Peyer's patch (tissue), 4 donors: ENCODE measurements at places on chromosomes 6 and 20. TPM values are rescaled to one million over a fixed set of nuclear protein-coding genes. Genes with fewer than 3 reads are reported as not detected.
A peak's percentile ranks its signal among the peaks of the same experiment; 100 is the strongest.

DNA sequence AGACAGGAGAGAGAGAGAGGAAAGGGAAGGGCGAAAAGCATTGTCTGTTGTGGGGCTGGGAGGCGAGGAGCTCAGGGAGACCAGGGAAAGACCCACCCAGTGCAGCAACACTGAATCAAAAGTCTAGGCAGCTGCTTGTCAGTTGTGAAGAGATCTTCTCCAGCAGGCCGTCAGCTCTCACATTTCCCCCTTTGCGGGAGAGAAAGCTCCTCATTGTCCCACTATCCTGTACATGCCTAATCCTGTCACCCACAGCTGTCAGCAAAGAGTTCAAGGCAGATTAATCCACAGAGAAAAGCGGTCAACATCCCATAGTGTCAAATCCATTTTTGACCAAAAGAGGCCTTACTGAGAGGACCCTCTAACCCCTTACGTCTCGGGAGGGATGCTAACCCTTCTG is 27.3 kb downstream of the RNF182 start:
- H3K27me3 ChIP-seq: no peaks in the 10 kb centered on the region
- H3K4me3 ChIP-seq: no peak overlapping the region
- no peak for DNase-seq
- H3K36me3 ChIP-seq: no peaks in the 10 kb centered on the region
- no peak overlapping the region for H3K27ac ChIP-seq
- no peaks in the 10 kb centered on the region for H3K4me1 ChIP-seq

DNA sequence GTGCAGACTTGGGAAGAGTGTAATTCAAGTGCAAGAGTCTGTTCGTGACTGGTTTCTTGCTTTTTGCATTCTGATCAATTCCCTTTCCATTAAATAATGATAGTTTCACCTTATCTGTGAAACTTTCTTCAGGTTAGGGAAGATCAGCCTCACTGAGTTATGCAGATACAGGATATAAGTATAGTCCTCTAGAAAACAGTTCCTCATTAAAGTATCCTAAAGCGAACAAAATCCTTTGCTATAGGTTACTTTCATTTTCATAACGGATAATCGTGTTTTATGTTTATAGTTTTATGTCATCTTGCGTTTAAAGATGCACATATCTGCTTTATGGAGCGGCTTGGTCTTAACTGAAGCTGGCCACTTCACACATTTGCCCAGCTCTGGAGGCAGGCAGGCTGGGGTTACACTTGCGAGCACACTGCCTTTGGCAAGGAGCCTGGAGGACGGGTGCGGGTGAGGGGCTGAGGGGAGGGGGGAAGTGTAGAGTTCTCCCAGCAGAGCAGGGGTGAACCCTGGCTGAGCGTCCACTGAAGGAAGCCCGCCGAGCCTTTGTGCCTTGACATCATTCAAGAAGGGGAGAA is 123.5 kb upstream of the IFNGR1 start:
- DNase-seq: no peak
- no peak overlapping the region for H3K27ac ChIP-seq
- H3K27me3 ChIP-seq: no peaks in the 10 kb centered on the region
- H3K36me3 ChIP-seq: no peaks in the 10 kb centered on the region

- no peaks in the 10 kb centered on the region for H3K4me1 ChIP-seq
- H3K36me3 ChIP-seq: no peaks in the 10 kb centered on the region
- H3K4me3 ChIP-seq: no peak overlapping the region
- no peak for DNase-seq
- no peak overlapping the region for H3K27ac ChIP-seq
Measured at GRCh38 chr20:37602634-37603033, 75.0 kb upstream of the BLCAP start.

GRCh38 chr6:56046576-56046975 is 171.2 kb upstream of the BMP5 start:
- H3K27me3 ChIP-seq: no peaks in the 10 kb centered on the region
- no peak for DNase-seq
- no peaks in the 10 kb centered on the region for H3K36me3 ChIP-seq
- H3K4me1 ChIP-seq: no peaks in the 10 kb centered on the region
- no peak overlapping the region for H3K27ac ChIP-seq

Gene OR5V1
- not detected for total RNA-seq

- H3K4me3 ChIP-seq: no peak overlapping the region
- no peaks in the 10 kb centered on the region for H3K27me3 ChIP-seq
- H3K4me1 ChIP-seq: no peaks in the 10 kb centered on the region
- DNase-seq: no peak
- H3K27ac ChIP-seq: no peak overlapping the region
Measured at GRCh38 chr6:13913226-13914001, 11.3 kb upstream of the RNF182 start.

- H3K27me3 ChIP-seq: peaks cover 35% of the 10 kb centered on the region
- H3K4me1 ChIP-seq: no peaks in the 10 kb centered on the region
- H3K4me3 ChIP-seq: no peak overlapping the region
- H3K27ac ChIP-seq: no peak overlapping the region
Measured at GRCh38 chr6:28817808-28818145, 106.0 kb downstream of the TRIM27 start.

Gene RHAG
- total RNA-seq: not detected

Gene MYLK2
- total RNA-seq: 0.57 TPM

Gene HDGFL1
- not detected for total RNA-seq

- no peak for DNase-seq
- no peaks in the 10 kb centered on the region for H3K27me3 ChIP-seq
- no peaks in the 10 kb centered on the region for H3K36me3 ChIP-seq
- peak overlapping the region; percentile 57 for H3K27ac ChIP-seq
Measured at GRCh38 chr20:50408526-50409364, 101.4 kb upstream of the PTPN1 start.

DNA sequence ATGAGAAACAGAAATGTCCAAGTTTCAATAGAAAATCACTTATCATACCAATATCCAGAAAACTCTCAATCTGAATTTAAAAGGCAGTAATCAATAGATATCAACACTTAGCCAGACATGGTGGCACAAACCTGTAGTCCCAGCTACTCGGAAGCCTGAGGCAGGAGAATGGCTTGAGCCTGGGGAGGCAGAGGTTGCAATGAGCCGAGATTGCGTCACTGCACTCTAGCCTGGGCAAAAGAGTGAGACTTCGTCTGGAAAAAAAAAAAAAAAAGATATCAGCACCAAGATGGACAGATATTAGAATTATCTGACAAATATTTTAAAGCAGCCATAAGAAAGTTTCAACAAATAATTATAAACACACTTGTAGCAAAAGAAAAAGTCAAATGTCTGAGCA is 47.0 kb downstream of the TCP11 start:
- H3K4me1 ChIP-seq: peaks cover 36% of the 10 kb centered on the region
- DNase-seq: peak; percentile 42
- no peaks in the 10 kb centered on the region for H3K27me3 ChIP-seq
- H3K4me3 ChIP-seq: no peak overlapping the region
- no peak overlapping the region for H3K27ac ChIP-seq

DNA sequence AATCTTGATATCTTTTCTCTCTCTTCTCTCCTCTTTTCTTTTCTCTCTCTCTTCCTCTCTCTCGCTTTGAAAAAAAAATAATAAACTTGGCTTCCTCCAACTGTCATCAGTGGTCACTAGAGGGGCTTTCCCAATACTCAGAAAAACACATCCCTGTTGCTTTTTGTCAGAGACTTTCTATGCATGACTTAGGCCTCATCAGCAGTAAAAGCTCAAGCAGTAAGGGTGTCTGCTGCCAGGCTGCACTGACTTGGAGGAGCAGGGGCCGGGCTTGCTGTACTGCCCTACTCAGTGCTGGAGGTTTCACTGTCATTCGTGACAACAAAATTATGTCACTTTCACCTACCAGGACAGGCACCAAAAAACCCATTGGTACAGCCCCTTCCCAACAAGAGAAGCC is 272.0 kb downstream of the ADGB start:
- no peaks in the 10 kb centered on the region for H3K27me3 ChIP-seq
- H3K27ac ChIP-seq: no peak overlapping the region
- no peak overlapping the region for H3K4me3 ChIP-seq
- no peaks in the 10 kb centered on the region for H3K4me1 ChIP-seq
- H3K36me3 ChIP-seq: no peaks in the 10 kb centered on the region

GRCh38 chr20:46660487-46660886 is 9.2 kb upstream of the SLC13A3 start:
- H3K27me3 ChIP-seq: no peaks in the 10 kb centered on the region
- H3K36me3 ChIP-seq: no peaks in the 10 kb centered on the region
- no peak overlapping the region for H3K27ac ChIP-seq
- H3K4me1 ChIP-seq: no peaks in the 10 kb centered on the region
- no peak overlapping the region for H3K4me3 ChIP-seq

- no peaks in the 10 kb centered on the region for H3K4me1 ChIP-seq
- DNase-seq: no peak
- no peaks in the 10 kb centered on the region for H3K36me3 ChIP-seq
- H3K27me3 ChIP-seq: no peaks in the 10 kb centered on the region
- no peak overlapping the region for H3K4me3 ChIP-seq
- H3K27ac ChIP-seq: no peak overlapping the region
Measured at GRCh38 chr6:66264376-66264775, 557.4 kb upstream of the EYS start.

Gene ADTRP
- total RNA-seq: 33.8 TPM

Gene ATP9A
- 56.7 TPM for total RNA-seq

Gene KIAA0408
- total RNA-seq: 4.1 TPM

GRCh38 chr20:46970937-46971630 is 76.4 kb downstream of the EYA2 start:
- no peak overlapping the region for H3K4me3 ChIP-seq
- no peak for DNase-seq
- no peaks in the 10 kb centered on the region for H3K36me3 ChIP-seq
- H3K27me3 ChIP-seq: no peaks in the 10 kb centered on the region
- no peak overlapping the region for H3K27ac ChIP-seq
- H3K4me1 ChIP-seq: no peaks in the 10 kb centered on the region

GRCh38 chr6:26252077-26252472 is 112.9 kb upstream of the BTN3A2 start:
- no peaks in the 10 kb centered on the region for H3K27me3 ChIP-seq
- no peaks in the 10 kb centered on the region for H3K4me1 ChIP-seq
- no peak for DNase-seq
- no peaks in the 10 kb centered on the region for H3K36me3 ChIP-seq
- peak overlapping the region; percentile 80 for H3K27ac ChIP-seq
- peak overlapping the region; percentile 52 for H3K4me3 ChIP-seq

Gene ESR1
- total RNA-seq: not detected

- no peak overlapping the region for H3K4me3 ChIP-seq
- H3K27ac ChIP-seq: no peak overlapping the region
- H3K36me3 ChIP-seq: no peaks in the 10 kb centered on the region
- H3K4me1 ChIP-seq: no peaks in the 10 kb centered on the region
Measured at GRCh38 chr6:37850260-37850659, 30.7 kb downstream of the ZFAND3 start.

Gene PRL
- total RNA-seq: not detected

Gene GRM4
- not detected for total RNA-seq

DNA sequence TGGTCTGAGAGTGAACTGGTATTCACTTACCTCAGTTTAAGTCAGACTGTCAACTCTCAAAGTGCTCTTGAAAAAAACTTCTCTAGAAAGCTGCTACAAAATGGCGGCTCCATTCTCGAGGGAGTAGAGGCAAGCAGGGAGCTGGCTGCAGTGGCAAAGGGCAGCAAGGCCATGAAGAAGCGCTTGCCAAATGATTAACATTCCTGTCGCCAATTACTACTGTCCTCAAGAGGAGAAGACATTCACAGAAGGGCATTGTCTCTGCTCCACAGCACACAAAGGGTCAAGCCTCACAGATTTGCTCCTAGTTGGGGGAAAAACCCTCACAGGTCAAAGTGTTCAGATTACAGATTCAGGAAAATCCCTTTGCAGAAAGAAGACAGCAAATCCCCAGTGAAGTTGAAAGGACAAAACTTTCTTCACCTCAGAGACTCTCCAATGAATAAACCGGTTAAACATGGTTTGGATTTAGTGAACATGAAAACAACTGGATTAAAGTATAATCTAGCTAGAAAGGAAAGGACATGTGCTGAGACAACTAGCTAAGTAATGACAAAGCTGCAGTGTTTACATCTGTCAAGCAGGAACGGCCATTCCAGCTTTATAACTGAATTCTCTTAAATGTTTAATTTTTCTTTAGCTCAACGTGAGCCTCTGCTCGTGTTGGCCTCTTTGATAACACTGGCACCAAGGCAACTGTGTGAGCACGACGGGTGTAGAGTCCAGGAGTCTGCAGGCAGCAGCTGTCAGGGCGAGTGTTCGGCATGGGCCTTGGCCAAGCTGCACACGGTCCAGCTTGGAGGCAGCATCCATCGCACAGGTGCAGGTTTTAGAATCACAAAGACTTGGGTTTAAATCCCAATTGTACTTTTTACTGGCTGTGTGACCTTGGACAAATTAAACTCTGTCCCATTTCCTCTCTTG is 37.6 kb downstream of the NR2E1 start:
- H3K27ac ChIP-seq: no peak overlapping the region
- H3K27me3 ChIP-seq: no peaks in the 10 kb centered on the region
- H3K4me1 ChIP-seq: no peaks in the 10 kb centered on the region
- no peak overlapping the region for H3K4me3 ChIP-seq
- H3K36me3 ChIP-seq: no peaks in the 10 kb centered on the region

GRCh38 chr20:24960861-24961260 is 11.8 kb downstream of the CST7 start:
- no peaks in the 10 kb centered on the region for H3K27me3 ChIP-seq
- H3K4me3 ChIP-seq: no peak overlapping the region
- H3K4me1 ChIP-seq: no peaks in the 10 kb centered on the region
- H3K27ac ChIP-seq: peak overlapping the region; percentile 49

DNA sequence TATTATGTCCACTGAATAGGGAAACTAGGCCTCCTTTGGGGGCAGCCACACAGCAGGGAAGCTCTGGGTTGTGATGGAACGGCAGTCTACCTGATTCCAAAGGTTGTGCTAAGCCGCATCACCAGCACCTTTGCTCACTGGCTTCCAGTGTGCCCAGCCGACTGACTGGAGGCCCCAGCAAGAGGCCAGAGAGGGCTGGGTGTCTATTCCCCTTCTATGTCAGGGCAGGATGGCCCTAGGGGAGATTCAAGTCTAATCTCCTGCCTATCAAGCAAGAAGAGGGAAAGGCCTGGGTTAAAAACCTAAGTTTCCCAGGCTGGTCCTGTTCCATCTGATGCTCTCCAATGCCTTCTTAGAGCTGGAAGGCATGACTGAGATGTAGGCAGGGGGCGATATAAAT is 53.6 kb downstream of the JPH2 start:
- no peaks in the 10 kb centered on the region for H3K27me3 ChIP-seq
- H3K27ac ChIP-seq: no peak overlapping the region
- no peak for DNase-seq
- no peaks in the 10 kb centered on the region for H3K36me3 ChIP-seq

DNA sequence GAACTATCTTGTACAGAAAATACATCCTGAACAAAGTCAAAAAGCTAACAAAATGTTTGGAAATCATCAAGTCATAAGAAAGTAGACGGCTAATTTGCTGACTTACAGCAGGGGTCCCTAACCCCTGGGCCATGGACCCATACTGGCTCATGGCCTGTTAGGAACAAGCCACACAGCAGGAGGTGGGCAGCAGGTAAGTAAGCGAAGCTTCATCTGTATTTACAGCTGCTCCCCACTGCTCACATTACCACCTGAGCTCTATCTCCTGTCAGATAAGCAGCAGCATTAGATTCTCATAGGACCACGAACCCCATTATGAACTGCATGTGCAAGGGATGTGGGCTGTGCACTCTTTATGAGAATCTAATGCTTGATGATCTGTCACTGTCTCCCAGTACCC is 115.5 kb downstream of the CDK19 start:
- no peaks in the 10 kb centered on the region for H3K4me1 ChIP-seq
- no peaks in the 10 kb centered on the region for H3K36me3 ChIP-seq
- no peaks in the 10 kb centered on the region for H3K27me3 ChIP-seq
- no peak overlapping the region for H3K4me3 ChIP-seq
- DNase-seq: no peak
- H3K27ac ChIP-seq: no peak overlapping the region
